ENCODE measurements at places on chromosomes 7 and 10. TPM values are rescaled to one million over a fixed set of nuclear protein-coding genes. Genes with fewer than 3 reads are reported as not detected.

DNA sequence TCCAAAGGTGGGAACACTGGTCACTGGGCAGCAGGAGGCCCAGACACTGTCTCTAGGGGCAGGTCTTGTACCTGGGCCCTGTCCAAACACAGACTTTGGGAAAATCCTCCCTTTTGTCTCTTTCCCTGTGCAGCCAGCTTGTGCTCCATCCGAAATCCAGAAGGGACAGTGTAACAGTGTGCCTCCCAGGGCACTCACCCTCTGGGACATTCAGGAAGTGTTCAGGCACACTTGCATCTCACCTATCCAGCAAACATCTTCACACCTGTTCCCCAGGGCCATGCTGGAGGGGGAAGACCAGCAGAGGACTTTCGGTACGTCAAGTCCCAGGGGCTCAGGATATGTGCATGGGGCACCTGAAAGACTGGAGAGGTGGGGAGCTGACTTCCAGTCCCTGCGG, 38.9 kb downstream of the TNS3 start:
- no peak for DNase-seq

SEMA3C gene
- 24.9 TPM for polyA plus RNA-seq

CHCHD1 gene
- 50.0 TPM for polyA plus RNA-seq

DNA sequence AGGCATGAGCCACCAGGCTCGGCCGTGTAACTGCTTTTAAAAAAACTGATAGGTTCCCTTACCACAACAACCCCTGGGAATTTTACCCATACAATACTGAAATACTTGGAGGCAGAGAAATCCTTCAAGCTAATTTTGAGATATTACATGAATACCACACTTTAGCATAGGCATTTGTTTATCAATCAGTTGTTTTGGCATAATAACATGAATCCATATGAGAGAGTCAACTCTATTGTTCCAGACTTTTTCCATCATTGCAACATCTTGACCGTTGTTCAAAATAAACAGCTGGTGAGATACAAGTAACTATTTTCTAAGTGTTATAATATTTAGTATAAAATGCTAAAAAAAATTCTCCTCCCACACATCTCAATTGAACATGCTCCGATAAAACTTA, 36.8 kb downstream of the LAMB4 start:
- DNase-seq: no peak

DNA sequence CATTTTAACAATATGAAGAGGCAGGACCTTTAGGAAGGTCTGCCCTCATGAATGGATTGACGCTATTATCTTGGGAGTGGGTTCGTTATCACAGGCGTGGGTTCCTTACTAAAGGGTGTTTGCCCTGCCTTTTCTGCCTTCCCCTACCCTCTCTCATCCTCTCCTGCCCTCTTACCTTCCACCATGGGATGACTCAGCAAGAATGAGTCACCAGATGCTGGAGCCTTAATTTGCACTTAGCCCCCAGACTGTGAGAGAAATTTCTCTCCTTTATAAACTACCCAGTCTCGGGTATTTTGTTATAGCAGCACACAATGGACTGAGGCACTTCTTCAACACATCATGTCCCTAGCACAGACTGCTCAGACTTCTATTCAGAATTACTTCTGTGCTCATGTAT, 31.4 kb upstream of the ZNF32 start:
- DNase-seq: no peak

DNA sequence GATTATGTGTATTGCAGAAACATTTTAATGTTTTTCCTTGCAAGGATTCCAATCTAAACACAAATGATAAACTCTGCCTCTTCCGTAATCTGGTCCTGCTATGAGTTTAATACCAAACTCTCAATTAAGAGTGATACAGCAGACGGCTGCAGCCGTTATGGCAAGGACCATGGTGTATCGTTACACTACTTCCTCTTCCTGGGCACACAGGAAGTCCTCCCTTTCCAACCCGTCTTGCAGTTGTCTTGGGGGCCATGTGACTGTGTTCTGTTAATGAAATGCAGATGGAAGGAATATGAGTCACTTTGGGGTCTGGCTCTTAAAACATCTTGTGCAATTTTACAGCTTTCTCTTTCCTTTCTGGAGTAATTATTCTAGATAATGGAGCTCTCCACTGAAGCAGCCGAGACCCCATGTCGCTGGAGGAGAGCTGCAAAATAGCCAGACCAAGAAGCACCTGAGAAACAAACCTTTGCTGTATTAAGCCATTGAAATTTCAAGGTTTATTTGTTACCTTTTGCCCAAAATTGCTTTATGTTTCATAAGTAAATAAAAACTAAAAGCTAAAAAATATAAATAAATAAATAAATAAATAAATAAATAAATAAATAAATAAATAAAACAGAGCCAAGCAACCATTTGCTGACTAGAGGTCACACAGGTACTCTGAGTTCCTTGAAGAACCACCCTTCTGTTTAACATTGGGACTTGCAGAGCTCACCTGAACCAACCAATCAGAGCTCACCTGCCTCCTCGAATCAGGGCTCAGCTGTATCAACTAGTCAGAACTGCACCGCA, 74.7 kb downstream of the FRMPD2 start:
- DNase-seq: no peak

DNA sequence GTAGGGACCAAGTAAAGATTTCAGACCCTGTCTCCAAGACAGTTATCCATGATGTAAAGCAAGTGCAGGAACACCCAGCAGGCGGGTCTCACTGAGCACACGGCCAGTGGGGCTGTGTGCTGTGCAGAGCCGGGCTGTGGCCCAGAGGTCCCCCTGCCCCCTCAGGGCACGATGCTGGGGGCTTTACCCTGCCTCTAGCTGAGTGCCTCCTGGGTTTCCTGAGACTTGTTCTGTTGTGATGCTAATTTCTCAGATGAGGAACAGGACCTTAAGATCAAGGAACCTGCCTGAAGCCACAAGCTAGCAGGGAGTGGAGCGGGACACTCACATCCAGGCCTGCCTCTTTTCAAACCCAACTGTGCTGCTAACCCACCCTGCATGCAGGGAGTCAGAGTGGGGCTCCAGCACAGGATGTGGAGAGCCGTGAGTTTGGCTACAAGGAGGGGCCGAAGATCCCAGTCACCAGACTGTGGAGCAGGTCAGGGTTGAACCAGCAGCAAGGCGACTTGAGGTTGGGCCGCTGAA, 76.1 kb upstream of the LYZL2 start:
- no peak for DNase-seq

Data from renal pelvis (tissue), 12 donors.